ENCODE measurements at places on chromosomes 2 and 18.

GRCh38 chr2:189952536-189953109 is 109.9 kb downstream of the MSTN start:
- DNase-seq, result no peak

GRCh38 chr2:193276988-193277387 is 1082.3 kb upstream of the TMEFF2 start:
- DNase-seq, result no peak

DNA sequence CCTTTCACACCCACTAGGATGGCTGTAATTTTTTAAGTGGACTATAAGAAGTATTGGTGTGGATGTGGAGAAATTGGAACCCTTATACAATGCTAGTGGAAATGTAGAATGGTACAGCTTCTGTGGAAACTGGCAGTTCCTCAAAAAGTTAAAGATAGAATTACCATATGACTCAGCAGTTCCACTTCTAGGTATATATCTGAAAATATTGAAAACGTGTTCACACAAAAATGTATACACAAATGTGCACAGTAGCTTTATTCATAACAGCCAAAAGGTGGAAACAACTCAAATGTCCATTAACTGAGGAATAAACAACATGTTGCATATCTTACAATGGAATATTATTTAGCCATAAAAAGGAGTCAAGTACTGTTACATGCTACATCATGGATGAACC is 17.7 kb downstream of the TANK start:
- no peak for DNase-seq

DNA sequence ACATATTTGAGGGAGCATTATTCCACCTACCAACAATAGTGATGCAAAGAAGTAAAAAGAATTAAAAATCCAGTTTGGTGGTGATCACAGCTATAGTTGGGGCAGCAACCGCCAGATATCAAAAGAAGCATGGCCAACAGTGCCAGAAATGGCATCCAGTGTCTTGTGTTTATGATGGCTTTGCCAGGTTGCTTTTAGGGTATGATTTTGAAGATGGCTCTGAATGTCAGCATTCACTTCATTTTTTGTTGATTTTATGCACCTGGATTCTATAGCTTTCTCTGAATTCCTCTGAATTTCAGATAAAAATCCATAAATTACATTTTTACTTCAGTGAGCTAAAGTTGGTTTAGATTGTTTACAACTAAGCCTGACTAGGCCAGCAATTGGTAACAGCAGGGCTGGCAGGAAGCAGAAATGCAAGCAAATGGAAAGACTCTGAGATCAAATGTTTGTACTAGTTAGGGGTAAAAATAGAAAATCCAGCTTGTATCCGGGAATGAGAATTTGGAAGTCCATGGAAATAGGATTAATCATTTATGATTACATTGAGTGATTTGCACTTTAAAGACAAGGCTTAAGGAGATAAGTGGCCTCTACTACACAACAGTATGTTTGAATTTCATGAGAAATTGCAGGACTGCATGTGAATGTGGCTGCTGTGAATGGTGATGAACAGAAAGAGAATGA is 40.4 kb downstream of the COL3A1 start:
- no peak for DNase-seq

DNA sequence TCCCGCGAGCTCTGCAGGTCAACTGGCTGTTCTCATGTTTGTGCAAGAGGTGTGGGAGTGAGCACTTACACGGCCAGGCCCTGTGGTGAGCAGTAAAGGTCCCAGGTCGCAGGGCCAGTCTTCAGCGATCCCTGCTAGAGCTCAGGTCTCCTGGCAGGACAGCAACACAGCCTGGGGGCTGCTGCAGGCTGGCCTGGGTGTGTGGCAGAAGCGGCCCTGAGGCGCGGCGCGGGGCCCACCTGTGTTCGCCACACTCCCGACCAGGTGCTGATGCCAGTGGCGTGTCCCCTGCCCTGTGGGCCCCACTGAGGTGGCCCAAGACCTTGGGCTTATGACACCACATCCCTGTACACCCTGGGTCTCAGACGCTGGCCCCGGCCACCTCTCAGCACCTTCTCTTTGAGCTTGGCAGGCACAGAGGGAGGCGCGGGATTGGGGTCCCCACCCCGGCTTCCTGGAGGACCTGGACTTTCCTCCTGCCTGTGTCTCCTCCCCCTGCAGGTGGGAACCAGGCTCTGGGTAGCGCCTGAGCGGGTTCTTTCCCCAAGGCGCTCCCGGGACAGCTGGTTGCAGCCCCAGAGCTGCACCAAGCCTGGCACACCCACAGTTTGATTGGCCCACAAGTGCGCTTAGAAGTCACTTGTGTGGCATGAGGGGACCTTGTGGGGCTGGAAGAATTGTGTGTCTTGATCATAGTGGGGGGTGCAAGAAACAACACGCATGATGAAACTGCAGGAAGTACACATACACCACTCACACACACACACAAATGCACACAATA is 59.2 kb downstream of the TWIST2 start:
- no peak for DNase-seq

DNA sequence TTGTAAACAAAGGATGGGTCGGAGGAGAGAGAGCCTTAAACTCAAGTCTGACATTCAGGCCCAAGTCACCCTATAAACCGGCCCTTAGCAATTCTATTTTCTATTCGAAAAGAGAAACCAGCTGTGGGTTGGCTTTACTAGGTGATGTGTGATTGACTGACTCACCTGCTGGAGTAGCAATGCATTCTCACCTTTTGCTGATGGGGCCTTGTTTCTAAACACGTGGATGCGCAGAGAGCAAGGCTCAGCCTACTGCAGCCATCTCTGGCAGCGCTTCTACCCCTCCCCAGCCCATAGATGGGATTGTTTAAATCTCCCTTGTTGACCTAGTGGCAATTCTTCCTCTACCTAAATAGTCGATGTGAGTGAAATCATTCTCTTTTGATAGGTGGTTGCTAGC is 138.5 kb downstream of the MEIS1 start:
- DNase-seq, result no peak

DNA sequence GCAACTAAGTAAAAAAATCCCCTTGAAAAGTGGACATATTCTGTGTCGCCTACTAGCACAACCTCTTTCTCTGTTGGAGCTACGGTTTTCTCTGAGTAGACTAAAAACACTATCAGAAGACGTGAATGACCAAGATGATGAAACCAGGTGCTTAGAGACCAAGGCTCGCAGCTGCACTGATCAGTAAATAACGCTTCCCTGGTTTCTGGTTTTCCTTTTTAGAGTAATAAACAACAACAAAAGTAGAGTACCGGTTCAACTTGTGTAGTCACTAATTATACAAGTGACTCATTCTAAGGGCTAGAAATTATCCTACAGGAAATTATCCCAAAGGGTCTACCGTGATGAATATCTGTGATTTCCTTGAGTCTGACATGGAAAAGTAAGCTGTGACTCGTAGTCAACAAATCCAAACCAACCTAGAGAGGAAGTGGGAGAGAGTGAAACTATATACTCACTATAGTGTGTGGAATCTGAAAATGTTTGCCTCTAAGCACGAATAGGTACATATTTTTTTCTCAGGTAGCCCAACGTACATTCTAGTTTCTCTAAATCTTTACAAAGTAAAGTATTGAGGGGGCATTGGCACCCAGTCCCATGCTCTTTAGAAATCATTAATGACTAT is 17.8 kb downstream of the RASGRP3 start:
- no peak for DNase-seq

DNA sequence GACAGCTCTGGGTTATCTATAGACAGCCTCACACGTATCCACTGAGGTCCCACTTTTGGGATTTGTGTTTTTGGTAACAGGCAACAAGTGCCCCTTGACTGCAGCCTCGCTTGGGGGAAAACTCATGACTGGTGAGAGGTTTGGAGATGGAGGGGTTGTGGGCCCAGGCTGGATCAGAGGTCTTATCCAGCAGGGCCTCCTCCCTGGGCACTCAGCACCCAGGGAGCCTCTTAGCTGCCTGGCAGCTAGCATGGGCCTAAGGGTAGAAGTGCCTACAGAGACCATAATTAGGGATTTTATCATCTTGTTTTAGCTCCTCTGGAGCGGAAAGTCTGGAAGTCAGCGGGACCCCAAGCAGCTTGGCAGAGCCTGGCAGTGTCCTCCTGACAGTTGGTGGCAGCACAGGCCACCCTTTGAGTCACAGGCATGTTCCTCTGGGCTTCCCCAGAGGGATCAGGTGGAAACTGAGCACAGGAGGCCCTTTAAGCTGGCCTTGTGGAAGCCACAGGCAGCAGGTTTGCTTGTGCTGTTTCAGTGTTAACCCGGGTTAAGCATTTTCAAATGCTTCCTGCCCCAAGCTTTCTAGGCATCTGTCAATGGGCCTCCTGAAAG is 143.1 kb downstream of the KCTD1 start:
- no peak for DNase-seq

GRCh38 chr2:191112448-191112901 is 38.3 kb downstream of the STAT4 start:
- no peak for DNase-seq

DNA sequence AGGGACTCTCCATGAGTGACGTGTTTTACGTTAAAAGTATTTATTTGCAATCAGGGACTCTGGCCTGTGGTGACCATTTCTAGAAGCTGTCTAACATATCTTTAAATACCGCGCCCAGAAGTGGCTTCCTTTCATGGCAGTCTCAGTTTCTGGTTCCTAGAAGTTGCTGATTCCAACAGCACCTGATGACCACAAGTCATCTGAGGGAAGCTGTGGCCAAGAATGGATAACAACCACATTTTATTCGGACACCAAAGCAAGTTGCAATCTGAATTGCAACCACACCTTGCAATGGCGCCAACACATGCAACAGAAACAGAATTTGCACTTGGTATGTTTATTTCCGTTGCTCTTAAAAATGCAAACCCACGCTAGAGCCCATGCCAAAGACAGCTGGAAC is 33.1 kb downstream of the MEX3C start:
- no peak for DNase-seq

DNA sequence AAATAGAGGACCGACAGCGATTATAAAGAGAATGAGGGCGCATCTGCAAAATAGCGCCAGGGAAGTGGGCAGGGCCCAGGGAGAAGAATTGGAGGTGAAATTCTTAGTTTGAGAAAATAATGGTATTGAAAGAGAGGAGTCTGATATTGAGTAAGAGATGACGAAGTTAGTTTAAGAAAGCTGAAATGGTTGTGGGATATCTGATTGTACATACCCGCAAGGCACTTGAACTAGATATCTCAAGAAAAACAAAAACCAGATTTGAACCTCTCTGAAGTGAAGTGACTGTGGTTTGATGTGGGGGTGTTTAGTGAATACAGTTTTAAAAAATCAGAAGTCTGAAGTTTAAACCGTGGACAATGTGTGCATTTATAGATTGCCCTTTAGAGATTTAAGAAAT is 38.9 kb downstream of the ZNF532 start:
- no peak for DNase-seq

DNA sequence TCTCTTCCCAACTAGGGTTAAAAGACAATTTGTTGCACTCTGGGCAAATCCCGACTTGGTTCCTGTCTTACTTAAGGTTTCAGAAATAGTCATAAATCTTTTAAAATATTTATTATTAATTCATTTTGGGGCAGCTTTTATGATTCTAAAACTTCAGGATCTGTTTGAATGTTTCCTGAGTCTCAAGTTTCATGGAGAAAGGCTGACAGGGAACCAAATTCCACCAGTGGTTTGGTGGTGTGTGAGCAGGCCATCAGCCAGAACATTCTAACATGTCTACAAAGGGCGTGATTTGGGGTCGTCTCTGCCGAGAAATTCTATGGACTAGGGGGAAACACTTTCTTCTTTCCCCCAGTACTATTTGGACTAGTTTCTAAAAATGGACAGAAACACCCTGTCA is 366.4 kb downstream of the ZNF521 start:
- DNase-seq, result no peak

GRCh38 chr18:61941948-61942471 is 49.2 kb upstream of the RNF152 start:
- DNase-seq, result no peak

DNA sequence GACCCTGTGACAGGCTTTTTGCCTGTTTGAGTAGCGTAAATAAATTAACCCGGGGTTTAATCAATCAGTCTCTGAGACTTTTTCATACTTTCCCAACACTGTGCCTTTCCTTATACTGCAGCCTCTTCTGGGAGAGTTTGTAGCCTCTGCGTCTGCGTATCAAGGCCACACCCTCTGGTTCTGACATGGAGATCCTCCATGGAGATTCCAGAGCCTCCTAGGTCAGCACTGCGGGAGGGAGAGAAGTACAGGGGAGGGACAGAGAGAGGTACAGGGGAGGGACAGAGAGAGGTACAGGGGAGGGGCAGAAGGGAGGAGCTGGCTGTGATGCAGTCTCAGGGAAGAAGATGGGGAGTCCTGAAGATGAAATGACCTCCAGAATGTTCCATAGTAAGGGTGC is 166.0 kb downstream of the ARL4C start:
- no peak for DNase-seq

DNA sequence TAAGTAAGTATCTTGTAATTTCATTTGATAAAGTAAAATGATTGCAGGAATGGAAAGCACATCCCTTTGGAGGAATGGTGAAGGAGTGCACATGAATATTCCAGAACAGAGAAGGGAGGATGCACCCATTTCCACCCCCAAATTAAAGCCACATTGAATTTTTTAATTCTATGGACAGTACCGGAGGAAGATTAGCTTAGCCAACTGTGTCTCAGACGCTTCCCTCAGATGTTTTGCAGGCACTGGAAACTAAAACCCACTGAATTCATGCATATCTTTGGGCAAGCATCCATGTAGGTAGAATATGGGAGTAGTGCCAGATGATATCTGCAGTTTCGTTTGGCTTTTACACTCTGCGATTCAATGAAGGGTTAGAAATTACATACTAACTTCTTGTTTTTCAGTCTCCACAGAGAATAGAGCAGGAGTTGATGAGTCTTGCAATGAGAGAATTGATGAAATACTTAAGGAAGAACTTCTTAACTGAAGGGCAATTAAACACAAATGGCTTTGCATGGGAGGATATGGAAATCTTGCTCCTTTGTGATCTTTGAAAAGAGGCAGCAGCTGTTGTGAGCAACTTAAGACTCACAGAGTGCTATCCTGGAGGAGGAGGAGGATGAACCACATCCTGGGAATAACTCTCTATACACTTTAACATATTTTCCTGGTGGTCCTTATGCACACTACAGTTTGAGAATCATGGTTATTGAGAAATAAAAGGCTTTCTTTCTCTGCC is 71.7 kb upstream of the MYO3B start:
- no peak for DNase-seq

Measured in hypothalamus (tissue), 51 donors.